IPS-NIHi11 (cell line): ENCODE measurements at places on chromosomes 7 and 10.
A peak's percentile ranks its signal among the peaks of the same experiment; 100 is the strongest.

DNA sequence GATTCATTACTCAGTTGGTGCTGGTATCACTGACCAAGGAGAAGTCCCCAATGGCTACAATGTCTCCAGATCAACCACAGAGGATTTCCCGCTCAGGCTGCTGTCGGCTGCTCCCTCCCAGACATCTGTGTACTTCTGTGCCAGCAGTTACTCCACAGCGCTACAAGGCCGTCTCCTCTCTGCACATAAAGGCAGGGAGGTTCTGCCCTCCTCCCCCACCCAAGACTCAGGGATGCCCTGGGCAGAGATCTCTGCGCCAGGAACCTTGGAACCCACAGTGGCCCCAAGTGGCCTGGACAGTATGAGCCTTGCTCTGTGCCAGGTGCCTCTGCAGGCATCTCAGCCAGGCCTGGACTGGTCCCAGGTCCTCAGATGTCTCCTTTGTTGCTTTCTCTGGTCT, 193.4 kb upstream of the PRSS58 start:
- no peak for DNase-seq

GRCh38 chr7:82975811-82976468, 186.7 kb downstream of the PCLO start:
- DNase-seq = no peak

- no peak for DNase-seq
Observed at GRCh38 chr7:35905555-35905954, 104.7 kb downstream of the SEPTIN7 start.

DNA sequence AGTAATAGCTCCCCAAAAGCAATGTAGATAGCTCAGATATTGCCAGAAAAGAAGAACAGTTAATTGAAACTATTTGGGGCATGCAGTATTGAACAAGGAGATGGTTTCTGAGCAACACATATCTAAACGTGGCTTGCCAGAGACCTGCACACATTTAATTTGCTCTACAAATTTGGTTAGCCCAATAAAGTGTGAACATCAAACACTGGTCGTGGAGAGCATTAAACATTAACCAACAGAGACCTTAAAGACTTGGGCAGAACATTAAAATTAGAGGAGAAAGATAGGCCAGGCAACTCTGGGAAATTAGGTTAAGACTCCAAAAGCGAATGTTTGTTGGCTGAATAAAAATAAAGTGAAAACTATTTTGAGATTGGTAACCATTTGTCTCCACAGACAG, 61.6 kb upstream of the ARID5B start:
- DNase-seq = no peak

DNA sequence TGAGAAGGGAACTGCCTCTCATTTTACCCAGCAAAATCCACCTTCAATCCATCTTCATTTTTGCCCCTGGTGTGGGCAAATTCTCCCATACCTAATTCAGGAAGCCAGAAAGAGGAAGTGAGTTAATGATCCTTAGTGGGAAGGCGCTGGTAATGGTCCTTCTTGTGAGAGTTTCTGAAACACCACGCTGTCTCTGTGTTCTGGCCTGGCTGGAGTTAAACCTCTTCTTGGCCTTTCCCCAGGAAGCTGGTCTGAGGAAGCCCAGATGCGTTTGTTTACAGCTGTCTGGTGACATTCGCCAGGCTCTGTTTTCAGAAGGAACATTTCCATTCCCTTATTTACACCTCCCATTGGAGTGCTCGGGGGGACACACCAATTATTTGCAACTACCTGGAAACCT, 24.3 kb downstream of the HTRA1 start:
- DNase-seq = no peak

DNA sequence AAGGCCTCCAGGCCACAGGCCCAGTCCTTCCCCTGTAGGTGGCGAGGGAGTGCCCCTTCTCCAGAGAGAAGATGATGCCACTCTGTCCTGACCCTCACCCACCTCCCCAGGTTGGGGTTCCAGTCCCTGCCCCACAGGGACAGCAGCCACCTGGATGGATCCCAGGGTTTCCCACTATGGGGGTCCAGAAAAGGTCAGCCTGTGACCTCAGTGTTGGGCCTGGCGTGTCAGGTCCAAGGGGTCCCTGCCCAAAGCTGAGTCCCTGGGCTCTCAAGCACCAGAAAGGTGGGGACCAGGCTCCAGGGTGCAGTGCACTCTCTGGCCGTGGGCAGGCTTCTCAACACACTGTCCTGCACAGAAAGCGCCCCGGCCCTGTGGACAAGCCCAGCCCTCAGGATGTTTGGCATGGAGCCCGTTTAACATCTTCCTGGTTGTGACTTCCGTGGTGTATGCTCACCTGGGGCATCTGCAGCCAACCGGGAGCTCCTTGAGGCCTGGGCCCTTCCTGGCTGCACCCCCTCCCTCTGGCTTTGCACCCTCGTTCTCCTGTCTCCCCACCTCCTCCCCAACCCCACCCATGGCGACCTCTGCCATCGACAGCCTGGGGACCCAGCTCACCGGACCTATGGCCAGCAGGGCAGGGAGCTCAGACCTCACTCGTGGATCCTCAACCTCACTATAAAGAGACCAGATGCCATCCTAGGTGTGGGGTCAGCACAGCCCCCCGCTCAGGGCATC, 58.3 kb upstream of the PPP2R2D start:
- no peak for DNase-seq

DNA sequence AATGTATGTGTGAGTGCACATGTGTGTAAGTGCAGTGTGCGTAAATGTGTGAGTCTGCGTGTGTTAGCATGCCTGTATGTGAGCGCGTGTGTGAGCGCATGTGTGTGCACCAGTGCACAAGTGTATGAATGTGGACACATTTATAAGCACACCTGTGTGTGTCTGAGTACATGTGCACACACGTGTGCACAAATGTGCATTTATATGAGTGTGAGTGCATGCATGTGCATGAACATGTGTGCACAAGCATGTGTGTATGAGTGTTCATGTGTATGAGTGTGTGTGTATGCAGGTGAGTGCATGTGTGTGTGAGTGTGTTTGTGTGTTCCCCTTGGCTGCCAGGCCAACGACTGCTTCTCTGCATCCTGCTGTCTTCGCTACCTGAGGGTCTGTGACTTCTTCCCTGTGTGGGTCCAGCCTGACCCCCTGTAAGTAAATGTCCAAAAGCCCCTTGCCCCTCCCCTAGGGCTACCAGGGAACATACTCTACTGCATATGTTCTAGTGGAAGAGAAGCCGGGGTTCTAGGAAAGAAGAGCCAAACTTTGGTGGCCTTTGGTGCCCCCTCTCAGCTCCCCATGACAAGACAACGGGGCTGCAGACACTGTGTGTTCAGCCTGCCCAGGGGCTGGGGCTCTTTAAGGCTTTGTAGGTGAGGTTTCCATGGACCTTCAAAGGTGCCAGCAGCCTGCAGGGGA, 17.0 kb downstream of the GOLGA7B start:
- no peak for DNase-seq

- peak; percentile 51 for DNase-seq
Observed at GRCh38 chr7:71511361-71511807, 379.4 kb downstream of the GALNT17 start.

DNA sequence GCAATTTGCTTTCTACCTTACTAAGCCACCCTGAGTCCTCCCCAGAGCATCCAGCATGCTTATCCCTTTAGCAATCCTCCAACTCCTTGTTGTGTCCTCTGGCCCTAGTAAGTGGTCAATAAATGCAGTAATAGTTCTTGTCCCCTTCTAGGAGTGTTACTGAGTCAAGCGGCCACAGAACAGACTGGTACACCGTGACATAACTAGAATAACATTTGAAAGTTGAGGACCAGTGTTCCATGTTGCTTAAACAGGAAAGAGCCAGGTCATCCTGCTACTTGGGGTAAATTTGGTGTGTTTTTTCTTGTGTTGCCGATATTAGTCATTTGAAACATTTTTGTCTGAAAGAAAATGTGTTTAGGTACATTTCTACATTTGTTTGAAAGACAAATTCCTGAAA, 4.8 kb upstream of the CDK6 start:
- no peak for DNase-seq
